ENCODE measurements at places on chromosomes 5 and 9. TPM values are rescaled to one million over a fixed set of nuclear protein-coding genes. Genes with fewer than 3 reads are reported as not detected.

IFNA2 gene
- total RNA-seq = not detected

- DNase-seq = no peak
Observed at GRCh38 chr5:168889039-168889438, 309.9 kb upstream of the PANK3 start.

GRCh38 chr5:132392978-132393825, 23.7 kb downstream of the SLC22A5 start:
- DNase-seq = no peak

DNA sequence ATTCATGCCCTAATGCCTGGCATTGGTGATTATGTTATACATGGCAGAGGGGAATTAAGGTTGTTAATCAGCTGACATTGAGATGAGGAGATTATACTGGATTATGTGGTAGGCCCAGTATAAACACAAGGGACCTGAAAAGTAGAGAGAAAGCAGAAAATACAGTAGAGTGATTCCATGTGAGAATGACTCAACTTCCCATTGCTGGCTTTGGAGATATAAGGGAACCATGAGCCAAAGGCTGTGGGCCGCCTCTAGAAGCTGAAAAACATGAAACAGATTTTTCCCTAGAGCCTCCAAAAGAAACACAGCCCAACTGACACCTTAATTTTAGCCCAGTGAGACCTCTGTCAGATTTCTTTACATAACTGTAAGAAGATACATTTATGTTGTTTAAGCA, 65.0 kb upstream of the CTXN3 start:
- no peak for DNase-seq

GRCh38 chr9:111037356-111037707, 938 bp downstream of the LPAR1 start:
- DNase-seq = no peak

GRCh38 chr5:159202151-159202550, 7.2 kb downstream of the RNF145 start:
- no peak for DNase-seq

NNT gene
- 43.6 TPM for total RNA-seq

- no peak for DNase-seq
Observed at GRCh38 chr5:68176802-68177479, 38.6 kb upstream of the PIK3R1 start.

DNA sequence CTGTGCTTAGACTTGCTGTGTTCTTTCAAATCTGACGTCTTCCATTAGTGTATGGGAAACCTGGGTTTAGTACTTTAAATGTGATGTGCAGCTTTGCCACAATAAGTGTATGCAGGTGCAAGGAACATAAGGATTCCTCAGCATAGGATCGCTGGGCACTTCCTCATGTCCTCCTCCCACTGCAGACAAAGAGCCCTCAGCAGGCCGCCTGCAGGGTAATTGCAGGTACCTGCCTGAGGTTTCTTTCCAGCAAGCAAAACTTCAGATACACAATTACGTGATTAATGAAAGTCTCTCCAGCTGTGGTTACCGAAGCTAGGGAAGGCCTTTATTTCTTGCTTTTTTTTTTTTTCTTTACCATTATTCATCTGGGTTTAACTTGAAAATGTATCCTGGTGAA, 233.1 kb downstream of the RFK start:
- DNase-seq = no peak

DNA sequence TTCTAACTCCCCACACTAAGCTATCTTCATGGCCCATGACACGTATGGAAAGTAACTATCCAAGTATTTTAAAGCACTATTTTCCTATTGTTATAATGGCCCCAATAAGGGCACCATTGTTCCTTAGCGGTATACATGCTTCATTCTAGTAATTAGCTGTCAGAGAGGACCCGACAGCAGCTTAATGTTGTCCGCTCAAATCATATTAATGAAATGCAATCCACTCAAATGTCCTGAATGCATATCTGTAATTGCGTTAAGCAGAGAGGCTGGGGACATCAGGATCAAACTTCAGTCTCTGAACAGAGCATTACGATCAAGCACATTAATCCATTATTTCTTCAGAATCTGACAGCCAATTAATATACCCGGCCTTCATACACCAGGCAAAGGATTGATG, 139.7 kb downstream of the CRB2 start:
- DNase-seq = no peak

GFI1B gene
- total RNA-seq = not detected

GRCh38 chr5:37043693-37044092, 167.1 kb downstream of the NIPBL start:
- no peak for DNase-seq
